ENCODE measurements at places on chromosomes 2 and 18. TPM values are rescaled to one million over a fixed set of nuclear protein-coding genes. Genes with fewer than 3 reads are reported as not detected.

- no peaks in the 10 kb centered on the region for H3K27me3 ChIP-seq
- no peaks in the 10 kb centered on the region for H3K4me1 ChIP-seq
- no peaks in the 10 kb centered on the region for H3K36me3 ChIP-seq
- no peak for DNase-seq
Observed at GRCh38 chr18:24949908-24950307, 402.1 kb downstream of the ZNF521 start.

Gene TMEM178A
- total RNA-seq: 0.97 TPM

- H3K27ac ChIP-seq: no peak overlapping the region
- no peak for DNase-seq
- no peak overlapping the region for H3K4me3 ChIP-seq
- no peaks in the 10 kb centered on the region for H3K4me1 ChIP-seq
Observed at GRCh38 chr18:51712821-51713220, 515.3 kb upstream of the MEX3C start.

Gene MYO7B
- 0.69 TPM for total RNA-seq

GRCh38 chr18:51123936-51124486, 73.5 kb downstream of the MEX3C start:
- H3K36me3 ChIP-seq: no peaks in the 10 kb centered on the region
- DNase-seq: no peak
- no peak overlapping the region for H3K4me3 ChIP-seq

DNA sequence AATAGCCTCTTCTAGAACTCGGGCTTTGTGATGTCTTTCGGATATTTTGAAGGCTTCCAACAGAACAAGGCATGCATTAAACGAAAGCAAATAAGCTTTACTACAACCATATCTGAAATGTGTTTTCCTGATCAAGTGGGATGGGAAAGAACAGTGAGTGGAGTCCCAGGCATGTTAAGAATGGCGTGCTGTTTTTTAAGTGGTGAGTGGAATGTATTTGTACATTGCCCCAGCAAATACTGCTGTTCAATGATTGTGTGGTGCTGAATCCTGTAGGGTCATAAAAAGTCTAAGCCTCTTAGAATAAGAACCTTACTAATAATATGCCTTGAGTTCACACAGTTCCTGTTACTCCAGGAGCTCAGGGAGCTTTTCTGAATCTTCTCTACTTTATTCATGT, 52.5 kb downstream of the POMC start:
- H3K27ac ChIP-seq: no peak overlapping the region
- no peaks in the 10 kb centered on the region for H3K36me3 ChIP-seq
- H3K4me3 ChIP-seq: no peak overlapping the region
- peaks cover 6% of the 10 kb centered on the region for H3K4me1 ChIP-seq

Gene ACMSD
- total RNA-seq: not detected

GRCh38 chr18:75582406-75582821, 154.9 kb upstream of the SMIM21 start:
- H3K4me1 ChIP-seq: no peaks in the 10 kb centered on the region
- H3K27me3 ChIP-seq: no peaks in the 10 kb centered on the region
- no peaks in the 10 kb centered on the region for H3K36me3 ChIP-seq

- H3K27me3 ChIP-seq: no peaks in the 10 kb centered on the region
- no peak overlapping the region for H3K4me3 ChIP-seq
- H3K4me1 ChIP-seq: peaks cover 21% of the 10 kb centered on the region
- peak; percentile 66 for DNase-seq
Observed at GRCh38 chr18:79424008-79424565, 28.4 kb downstream of the NFATC1 start.

Data from heart right ventricle (tissue), 16 donors.